ENCODE measurements at places on chromosomes 16 and 17.

DNA sequence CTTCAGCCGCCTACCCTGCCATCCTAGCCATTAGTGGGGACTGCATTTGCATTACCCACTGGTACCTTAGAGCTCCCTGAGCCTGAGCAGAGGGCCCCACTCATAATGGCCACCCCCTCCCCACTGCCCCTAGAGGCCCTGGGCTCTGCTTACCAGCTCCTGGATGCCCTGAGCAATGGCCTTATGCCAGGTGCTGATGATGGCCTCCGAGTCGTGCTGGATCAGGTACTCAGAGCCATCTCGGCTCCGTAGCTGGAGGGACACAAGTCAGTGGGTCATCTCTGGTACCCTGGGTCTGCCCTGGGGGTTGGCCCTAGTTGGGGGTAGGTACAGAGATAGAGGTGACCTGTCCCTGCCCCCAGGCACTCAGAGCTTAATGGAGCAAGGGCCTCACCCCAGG, 34.9 kb downstream of the ARHGAP27 start:
- no peak for DNase-seq

DNA sequence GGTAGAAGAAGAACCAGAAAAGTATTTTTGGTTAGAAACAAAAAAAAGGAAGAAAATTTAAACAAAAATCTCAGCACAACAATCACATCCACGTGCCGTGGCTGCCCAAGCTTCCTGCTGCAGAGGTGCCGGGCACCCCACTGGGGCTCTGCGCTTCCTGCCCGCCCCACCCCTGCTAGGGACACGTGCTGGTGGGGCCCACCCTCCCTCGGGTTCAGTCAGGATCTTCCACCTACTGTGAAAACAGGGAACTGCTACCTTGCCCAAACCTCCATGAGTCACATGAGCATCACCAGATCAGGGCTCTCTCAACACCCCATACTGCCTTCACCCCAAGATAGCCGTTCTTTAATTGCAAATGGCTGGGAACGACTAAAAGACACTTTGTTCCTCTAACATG, 24.4 kb upstream of the CYTH1 start:
- no peak for DNase-seq

DNA sequence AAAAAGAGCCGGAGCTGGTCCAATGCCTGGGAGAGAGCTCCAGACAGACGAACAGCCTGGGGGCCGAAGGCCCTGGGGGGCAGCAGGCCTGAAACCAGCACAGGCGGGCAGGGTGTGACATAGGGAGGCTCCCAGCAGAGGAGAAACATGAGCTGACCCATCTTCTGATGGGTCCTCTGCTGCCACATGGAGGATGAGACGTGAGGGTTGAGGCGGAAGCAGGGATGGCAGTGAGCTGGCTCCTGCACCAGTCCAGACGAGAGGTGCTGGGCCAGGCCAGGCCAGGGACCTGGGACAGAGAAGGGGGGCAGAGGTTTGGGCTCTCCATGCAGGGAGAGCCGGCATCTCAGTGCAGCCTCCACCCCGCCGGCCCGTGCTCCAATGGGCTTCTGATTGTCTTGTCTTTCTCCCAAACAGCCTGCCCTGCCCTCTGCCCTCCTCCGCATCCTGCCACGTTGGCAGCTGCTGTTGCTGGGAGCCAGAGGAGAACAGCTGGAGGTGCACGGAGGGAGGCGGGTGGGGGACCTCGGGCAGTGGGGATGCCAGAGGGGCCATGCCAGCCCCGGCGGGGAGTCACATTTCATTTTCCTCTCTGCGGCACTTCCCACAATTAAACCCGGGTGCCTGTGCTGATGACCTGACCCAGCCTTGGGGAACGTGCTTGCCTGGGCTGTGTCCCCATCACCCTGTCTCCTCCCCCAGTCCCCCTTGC, 139.1 kb upstream of the GSE1 start:
- DNase-seq: peak; percentile 81

GRCh38 chr16:58462499-58462996, 37.4 kb upstream of the NDRG4 start:
- no peak for DNase-seq

- no peak for DNase-seq
Observed at GRCh38 chr16:72434159-72434558, 262.2 kb upstream of the PMFBP1 start.

- DNase-seq: no peak
Observed at GRCh38 chr17:45293413-45294211, 23.2 kb downstream of the MAP3K14 start.

- peak; percentile 87 for DNase-seq
Observed at GRCh38 chr16:85445064-85445778, 167.9 kb upstream of the GSE1 start.

- no peak for DNase-seq
Observed at GRCh38 chr17:50079334-50080095, 15.6 kb upstream of the PDK2 start.

DNA sequence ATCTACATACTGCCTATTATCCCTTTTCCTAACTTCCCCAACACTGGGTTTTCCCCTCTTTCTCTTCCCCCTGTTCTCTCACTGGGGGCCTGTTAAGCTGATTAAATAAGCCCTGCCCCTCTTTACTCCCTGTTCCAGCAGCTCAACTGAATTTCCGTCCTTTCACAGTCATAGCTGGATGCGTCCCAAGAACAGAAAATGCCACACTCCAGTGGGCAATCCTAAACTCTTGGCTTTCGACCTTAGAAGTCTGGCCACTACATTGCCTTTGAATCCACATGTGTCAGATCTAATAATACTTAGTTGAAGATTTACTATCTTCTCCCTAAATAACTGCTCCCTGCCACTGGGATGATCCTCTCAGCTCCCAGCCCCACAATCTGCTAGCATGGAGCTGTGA, 34.5 kb downstream of the KCNJ16 start:
- DNase-seq: no peak

DNA sequence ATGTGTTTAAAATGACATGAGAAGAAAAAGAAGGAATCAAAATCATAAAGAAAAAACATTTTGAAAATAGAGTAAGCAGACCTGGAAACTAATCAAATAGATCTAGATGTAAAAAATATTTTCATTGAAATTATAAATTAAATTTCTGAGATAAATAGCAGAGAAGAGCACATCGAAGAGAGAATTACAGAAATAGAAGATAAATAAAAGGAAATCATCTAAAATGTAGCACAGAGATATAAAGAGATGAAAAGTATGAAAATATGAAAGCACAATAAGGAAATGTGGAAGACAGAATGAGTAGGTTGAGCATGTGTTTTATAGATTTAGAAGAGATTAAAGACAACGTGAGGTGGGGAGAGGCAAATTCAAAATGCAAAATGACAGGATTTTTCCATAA, 130.9 kb upstream of the SEC14L1 start:
- DNase-seq: no peak

DNA sequence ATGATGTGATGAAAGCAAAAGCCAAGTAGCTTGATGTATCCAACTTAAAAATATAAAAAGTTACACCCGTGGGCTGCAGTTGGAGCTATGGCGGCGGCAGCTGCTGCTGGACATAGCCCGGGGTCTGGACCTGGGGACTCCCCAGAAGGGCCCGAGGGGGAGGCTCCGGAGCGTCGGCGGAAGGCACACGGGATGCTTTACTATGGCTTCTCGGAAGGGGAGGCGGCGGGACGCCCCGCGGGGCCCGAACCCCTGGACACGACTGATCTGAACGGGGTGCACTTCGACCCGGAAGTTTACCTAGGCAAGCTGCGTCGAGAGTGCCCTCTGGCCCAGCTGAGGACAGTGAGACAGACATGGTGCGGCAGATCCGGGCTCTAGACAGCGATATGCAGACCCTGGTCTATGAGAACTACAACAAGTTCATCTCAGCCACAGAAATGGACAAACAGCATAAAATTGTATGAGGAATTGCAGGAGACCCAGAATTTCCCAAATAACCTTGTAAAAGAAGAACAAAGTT, 109.5 kb upstream of the EEF2KMT start:
- no peak for DNase-seq

DNA sequence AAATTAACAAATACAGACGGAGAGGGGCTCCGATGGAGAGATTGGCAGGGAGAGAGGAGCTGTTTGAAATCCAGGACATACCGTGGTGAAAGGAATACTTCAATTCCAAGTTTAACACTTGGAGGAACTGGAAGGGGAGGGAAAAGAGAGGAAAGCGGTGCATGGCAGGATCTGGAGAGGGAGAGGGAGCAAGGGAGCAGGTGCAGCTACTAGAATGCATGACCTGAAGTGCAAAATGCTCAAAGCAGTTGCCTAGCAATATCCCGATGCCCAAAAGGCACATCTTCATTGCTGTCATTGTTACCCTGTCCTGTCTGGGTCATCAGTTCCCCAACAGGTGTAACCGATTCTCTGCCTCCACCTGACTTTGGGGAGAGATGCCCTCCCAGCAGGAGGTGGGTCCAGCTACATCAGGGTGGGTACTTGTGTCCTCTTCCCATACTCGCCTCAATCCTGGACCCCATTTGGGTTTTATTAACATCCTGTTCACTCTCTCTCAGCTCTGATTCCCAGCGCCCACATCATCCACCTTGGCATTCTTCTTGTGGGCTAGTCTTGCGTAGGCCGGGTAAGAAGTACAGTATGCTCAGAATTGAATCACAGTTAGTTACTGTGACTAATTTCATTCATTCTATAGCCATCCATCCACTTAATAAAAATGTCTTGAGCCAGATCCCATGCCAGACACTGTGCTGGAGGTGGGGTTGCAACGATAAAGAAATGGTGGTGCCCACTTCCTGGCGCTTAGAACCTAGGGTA, 37.4 kb upstream of the EMP2 start:
- no peak for DNase-seq

DNA sequence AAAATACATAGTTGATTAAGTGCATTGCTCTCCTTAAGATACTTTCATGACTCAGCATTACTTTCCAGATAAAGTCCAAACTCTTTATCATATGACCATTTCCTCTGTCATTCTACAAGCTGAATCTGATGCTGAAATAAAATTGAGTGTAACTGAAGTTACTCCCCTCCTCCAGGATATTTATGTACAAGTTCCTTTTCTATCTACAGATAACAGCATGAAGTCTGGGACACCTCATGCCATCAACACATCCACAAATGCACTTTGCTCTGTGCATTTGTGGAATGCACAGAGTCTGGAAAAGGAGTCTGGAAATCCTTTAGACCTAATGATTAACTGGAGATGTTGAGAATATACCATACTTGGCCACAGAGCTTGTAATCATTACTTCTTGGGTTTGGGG, 60.5 kb downstream of the ACSM2B start:
- no peak for DNase-seq

DNA sequence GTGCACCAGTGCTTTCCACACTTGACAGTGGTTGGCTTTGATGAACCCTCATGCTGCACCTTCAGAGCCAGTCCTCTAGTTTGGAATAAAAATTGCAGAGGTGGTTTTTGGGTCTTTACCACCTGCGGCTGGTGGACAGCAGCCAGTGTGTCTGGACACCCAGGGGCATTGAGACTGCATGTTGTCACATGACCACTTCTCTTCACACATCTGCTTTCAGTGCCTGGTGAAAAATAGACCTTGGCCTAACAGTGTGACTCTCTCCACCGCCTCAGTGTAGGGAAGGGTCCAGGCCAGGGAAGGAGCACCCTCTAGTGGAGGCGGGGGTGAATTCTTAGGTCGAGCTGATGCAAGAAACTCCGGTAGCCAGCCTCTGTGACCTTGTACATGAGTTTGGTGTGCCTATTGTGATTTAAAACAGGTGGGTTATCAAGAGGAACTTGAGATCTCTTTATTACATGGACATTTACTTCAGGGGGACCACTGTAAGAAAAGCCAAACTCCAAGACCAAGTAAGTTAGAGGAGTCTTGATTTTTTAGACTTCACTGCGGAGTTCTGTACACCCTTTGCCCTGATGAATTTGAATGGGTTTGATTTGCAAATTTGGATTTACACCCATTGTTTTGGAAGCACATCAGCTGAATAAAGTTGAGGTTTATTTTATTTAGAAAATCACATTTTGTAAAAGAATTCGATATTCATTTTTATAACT, 17.9 kb downstream of the GOSR2 start:
- DNase-seq: peak; percentile 91

- DNase-seq: no peak
Observed at GRCh38 chr16:9791556-9791955, 390.7 kb downstream of the GRIN2A start.

GRCh38 chr16:28555561-28555960, 1.8 kb downstream of the SGF29 start:
- no peak for DNase-seq

DNA sequence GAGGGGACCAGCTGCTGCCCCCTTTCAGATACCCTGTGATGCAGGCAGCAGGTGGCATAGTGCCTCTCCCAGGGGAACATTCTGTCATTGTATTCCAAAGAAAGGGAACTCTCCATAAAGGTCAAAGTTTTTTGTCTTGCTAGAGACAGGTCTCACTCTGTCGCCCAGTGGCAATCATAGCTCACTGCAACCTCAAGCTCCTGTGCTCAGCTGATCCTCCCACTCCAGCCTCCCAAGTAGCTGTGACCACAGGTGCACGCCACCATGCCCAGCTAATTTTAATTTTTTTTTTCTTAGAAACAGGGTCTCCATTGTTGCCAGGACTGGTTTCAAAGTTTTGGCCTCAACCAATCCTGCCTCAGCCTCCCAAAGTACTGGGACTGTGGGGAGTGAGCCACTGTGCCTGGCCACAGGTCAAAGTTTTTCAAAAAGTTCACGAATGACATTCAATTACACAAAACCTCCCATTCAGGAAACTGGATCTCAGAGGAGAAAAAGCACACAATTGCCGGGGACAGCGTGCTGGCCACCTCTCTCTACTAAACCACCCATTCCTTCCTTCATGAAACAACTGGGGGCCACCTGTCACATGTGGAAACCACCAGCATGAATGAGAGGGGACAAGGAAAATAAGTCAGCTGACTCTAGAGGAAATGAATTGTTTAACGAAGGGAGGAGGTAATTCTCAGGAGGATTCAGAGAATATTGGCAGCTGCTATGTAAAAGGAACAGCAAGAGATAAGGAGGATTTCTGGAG, 80.0 kb downstream of the MARCHF10 start:
- no peak for DNase-seq
